Natural killer cell treated with Interleukin-12 subunit alpha and Interleukin-12 subunit beta and Interleukin-15 and Interleukin-18, amount 100 ng/mL, for 72 hours (primary cell): ENCODE measurements at places on chromosomes 11 and 22.
A peak's percentile ranks its signal among the peaks of the same experiment; 100 is the strongest.

GRCh38 chr11:7600205-7600775, 73.0 kb downstream of the CYB5R2 start:
- DNase-seq, result no peak

DNA sequence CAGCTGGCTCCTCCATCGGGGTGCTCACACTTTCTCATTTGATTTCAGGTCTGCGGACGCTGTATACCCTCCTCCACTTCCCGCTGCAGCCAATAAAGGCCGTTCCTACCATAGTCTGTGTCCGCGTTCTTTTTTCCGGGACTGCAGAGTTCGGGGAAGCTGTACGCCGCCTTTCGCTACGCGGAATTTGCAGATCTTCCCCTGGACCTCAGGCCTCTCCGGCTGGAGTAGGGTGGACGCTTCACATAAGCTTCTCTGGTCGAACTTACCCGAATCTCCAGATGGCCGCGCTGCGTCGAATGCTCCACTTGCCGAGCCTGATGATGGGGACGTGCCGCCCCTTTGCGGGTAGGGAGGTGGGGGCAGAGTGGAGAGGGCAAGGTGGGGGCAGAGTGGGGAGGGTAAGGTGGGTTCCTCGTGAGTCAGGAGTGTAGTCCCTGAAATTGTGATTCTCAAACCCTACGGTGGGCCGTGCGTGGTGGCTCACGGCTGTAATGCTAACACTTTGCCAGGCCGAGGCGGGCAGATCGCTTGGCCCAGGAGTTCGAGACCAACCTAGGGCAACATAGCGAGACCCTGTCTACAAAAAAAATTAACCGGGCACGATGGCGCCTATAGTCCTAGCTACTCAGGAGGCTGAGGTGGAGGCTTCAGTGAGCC, 617 bp downstream of the CSKMT start:
- DNase-seq, result no peak

- no peak for DNase-seq
Measured at GRCh38 chr11:23732026-23732425, 764.8 kb upstream of the LUZP2 start.

DNA sequence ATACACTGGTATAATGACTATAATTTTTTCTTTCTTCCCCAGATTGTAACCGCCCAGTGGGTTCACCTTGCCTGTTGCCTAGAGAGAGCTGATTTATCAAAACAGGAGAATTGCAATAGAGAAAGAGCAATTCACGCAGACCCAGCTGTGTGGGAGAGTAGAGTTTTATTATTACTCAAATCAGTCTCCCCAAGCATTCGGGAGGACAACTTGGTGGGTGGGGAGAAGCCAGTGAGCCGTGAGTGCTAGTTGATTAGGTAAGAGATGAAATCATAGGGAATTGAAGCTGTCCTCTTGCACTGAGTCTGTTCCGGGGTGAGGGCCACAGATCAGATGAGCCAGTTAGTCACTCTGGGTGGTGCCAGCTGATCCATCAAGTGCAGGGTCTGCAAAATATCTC, 73.2 kb downstream of the SLC35F2 start:
- no peak for DNase-seq

DNA sequence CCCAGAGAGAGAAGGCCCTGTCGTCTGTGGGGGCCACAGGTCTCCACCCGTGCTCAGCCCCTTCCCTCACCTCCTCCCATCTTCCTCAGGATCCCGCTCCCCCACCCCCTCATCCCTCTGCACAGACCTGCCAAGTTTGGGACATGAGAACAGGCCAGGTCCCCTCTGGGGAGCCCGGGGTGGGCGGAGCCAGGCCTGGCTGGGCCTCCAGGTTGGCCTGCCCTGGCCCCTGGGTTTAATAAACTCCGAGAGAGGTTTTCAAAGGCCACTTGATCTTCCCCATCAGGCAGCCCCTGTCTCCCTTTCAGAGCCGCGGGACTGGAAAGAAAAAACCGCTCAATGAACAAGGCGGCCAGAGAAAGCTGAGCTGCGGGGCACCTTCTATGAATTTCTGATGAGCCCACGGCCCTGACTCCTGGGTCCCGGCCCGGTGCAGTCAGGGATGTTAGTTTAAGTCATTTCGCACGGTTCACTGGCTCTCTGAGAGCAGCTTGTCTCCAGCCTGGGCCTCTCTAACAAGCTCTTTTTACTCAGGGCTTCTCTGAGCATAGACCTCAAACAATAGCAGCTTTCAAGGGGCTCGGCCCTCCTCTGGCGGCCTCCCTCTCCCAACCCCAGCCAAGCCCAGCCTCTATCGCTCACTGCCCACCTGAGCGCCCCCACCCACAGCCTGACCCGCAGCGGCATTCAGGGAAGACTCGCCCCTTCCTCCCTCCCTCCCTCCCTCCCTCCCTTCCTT, 64.8 kb downstream of the RPUSD4 start:
- DNase-seq, result peak; percentile 5

- no peak for DNase-seq
Measured at GRCh38 chr11:35702126-35702525, 39.6 kb downstream of the TRIM44 start.

DNA sequence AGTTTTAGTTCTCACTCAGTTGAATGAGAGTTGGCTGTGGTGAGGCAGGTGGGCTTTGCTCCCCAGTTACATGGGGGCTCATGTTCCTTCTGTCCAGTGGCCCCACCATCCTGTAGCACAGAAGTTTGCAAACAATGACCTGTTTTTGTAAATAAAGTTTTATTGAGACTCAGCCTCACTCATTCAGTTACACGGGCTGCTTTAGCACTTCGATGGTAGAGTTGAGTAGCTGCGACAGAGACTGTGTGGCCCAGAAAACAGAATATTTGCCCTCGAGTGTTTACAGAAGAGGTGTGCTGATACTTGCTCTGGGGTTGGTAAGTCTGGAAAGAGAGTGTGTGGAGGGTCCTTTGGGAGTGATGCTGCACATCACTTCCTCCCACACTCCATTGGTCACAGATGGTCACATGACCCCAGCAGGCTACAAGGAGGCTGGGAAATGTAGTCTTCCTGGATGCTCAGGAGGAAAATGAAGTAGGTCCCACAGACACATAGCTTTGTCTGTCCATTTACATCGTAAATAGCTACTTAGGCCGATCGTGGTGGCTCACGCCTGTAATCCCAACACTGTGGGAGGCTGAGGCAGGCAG, 34.6 kb downstream of the IFT27 start:
- peak; percentile 29 for DNase-seq

DNA sequence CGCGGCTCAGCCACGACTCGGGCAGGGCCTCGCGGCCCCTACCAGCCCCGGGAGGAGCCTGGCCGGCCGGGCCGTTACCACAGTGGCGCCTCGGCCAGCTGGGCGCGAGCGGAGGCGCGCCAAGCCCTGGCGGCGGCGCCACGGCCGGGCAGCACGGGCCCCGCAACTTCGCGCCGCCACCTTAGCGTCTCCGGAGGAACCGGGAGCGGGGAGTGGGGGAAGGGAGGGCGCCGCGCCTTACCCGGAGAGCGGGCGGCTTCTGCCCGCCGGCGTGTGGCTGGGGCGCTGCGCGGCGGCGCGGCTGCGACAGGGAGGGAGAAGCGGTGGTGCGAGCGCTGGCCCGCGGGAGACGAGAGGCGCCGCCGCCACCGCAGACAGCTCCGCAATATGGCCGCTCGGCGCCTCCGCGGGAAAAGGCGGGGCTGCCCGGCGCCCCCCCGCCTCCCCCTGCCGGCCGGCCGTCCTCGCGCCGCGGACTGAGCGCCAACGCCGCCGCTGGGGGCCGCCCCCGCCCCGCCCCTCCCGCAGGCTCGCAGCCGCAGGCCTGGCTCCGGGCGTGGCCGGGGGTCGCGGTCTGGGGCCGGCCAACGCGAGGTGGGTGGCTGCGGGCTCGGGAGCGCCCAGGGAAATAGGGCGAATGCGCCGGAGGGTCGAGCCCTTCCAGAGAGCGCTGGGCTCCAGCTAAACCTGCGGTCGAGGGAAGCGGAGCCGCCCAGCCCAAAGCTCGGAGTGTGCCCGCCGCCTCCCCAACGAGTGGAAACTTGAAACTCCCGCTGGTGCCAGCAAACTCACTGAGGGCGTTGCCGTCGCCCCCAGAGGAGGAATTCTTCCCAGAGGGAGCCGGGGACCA, at the start of gene RDX:
TSS of gene RDX (minus strand) at position 389 of the 850 bp plus-strand sequence. CDS start 16,922 bp downstream, outside the sequence.
- peak; percentile 73 for DNase-seq

DNA sequence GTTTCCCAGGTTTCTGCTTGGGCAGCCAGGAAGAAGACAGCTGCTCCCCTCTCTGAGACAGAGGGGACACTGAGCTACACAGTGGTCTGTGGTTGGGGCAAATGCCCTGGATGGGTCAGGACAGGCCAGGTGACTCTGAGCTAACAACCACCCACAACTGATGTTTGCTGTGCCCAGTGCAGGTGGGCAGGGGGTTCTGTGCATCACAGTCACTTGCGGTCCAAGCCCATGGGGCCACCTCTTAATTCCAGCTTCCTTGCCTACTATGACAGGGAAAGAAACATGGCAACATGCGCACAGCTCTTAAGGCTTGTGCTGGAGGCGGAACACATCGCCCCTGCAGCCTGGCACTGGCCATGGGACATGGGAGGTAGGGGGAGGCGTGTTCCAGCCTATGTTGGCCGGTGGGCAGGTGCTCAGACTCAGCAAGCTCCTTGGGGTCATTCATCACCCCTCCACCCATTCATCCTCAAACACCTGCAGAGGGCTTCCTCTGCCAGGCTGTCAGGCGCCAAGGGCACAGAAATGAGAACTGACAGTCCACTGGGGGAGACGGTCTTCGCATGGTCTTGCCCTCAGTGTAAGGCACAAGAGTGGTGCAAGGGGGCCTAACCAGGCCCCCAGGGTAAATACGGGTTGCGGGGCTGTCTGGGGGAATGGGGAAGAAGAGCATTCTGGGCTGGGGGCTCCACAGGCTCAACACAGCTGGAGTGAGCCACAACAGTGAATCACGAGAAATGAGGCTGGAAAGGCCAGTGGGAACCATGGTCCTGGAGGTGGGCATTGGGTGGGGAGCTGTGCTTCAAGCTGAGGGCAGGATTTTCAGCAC, 55.6 kb downstream of the ARFGAP3 start:
- DNase-seq, result no peak

GRCh38 chr11:119572481-119573424, 149.8 kb upstream of the THY1 start:
- DNase-seq, result no peak

- DNase-seq, result no peak
Measured at GRCh38 chr11:32216749-32217148, 125.9 kb downstream of the RCN1 start.

GRCh38 chr11:110526323-110526722, 96.6 kb downstream of the FDX1 start:
- no peak for DNase-seq

GRCh38 chr11:16750417-16750816, 12.0 kb downstream of the C11orf58 start:
- DNase-seq, result no peak

DNA sequence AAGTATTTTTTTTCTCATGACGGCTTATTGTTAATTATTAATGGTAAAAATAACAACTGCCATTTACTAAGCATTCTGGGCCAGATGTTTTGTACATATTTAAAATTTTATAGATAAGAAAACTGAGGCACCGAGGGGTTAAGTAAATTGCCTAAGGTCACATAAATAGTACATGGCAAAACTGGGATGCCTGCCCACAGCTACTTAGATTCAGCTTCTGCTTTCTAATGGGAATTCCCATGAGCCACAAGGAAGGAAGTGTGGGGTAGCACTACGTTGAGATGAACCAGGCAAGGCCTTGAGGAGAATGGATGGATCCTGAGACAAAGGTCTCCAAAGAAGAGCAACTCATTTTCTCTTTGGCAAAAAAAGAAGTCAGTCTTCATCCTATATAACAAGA, 11.9 kb upstream of the PHF21A start:
- no peak for DNase-seq

DNA sequence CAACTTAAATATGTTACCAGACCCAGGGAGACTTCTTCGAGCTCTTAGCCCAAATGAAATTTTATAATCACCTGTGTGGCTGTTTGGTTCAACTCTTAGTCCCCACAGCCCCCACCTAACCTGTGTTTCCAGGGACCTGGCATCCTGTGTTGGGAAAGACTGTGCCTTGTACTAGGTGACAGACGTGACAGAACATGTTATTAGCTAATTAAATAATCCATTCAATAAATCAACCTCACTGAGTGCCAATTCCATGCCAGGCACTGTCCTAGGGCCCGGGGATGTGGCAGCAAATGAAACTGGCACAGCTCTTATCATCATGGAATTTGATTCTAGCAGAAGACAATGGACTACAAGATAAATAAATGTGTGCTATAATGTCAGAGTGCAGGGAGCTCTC, 431.9 kb downstream of the MIAT start:
- no peak for DNase-seq

- DNase-seq, result no peak
Measured at GRCh38 chr11:46369458-46370152, 11.9 kb upstream of the MDK start.

DNA sequence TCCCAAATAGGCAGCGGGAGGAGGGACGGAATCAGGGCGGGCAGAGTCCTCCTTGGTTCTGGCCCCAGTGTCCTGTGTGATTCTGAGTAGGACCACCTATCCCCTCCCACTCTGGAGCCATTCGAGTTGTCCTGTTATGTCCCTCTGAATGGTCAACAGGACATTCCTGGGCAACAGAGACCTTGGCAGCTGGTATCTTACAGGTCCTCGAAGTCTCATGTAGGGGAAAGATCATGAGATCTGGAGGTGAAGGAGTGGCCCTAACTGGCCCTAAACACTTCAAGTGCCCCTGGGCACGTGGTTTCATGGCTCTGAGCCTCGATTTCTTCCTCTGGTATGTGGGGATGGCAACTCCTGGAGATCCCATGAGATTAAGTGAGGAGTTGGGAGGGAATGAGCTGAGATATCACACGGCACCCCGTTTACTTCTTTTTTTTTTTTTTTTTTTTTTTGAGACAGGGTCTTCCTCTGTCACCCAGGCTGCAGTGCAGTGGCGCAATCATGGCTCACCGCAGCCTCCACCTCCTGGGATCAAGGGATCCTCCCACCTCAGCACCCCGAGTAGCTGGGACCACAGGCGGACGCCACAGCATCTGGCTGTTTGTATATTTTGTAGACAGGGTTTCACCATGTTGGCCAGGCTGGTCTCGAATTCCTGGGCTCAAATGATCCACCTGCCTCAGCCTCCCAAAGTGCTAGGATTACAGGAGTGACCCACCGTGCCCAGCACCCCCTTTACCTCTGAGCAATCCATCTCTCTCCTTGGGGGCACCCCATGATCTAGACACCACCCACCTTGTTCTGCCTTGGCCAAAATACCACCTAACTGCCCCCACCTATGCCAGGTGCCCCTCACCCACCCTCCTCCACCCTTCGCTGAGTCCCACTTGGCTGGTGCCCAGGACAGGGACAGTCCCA, 6.8 kb downstream of the LIF start:
- no peak for DNase-seq

GRCh38 chr11:8025816-8026215, 38.7 kb downstream of the EIF3F start:
- no peak for DNase-seq
